Effector CD4-positive, alpha-beta T cell (primary cell): ENCODE measurements at places on chromosomes 2 and 18.
A peak's percentile ranks its signal among the peaks of the same experiment; 100 is the strongest.

- DNase-seq = peak; percentile 14
Observed at GRCh38 chr2:181305301-181306123, 151.7 kb upstream of the ITGA4 start.

GRCh38 chr2:18077231-18077630 is 198.8 kb downstream of the KCNS3 start:
- DNase-seq = no peak

DNA sequence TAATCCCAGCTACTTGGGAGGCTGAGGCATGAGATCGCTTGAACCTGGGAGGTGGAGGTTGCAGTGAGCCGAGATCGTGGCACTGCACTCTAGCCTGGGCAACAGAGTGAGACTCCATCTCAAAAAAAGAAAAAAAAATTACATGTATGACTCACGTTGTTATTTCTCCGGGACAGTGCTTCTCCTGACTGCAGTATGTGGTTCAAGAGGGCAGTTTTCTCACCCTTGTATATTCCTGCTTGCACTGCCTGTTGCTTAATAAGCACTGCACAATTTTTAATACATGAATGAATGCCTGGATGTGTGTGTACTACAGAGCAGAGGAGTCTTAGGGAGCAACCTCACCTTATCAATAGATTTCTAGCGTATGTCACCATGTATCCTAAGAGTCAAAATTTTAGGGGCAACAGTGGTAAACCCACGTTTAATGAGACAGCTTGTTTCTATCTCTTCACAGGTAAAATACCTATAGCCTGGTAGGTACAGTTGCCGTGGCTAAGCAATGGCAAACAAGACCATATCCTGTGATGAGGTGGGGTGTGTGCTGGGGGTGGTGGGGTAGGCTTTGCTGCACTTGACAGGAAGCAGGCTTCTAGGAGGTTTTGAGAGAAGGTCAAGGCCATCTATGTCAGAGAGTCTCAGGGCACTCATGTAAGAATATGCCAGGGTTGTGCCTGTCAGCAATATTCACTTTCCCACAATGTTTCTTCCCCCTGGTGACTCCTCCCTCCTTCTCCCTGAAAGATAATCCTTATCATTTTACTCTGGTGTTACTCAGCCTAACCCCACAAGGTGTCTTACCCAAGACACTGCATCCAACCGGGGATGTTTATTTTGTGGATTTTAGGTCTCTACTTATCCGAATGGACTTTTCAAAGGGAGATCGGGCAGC is 36.9 kb upstream of the MEX3C start:
- DNase-seq = no peak

DNA sequence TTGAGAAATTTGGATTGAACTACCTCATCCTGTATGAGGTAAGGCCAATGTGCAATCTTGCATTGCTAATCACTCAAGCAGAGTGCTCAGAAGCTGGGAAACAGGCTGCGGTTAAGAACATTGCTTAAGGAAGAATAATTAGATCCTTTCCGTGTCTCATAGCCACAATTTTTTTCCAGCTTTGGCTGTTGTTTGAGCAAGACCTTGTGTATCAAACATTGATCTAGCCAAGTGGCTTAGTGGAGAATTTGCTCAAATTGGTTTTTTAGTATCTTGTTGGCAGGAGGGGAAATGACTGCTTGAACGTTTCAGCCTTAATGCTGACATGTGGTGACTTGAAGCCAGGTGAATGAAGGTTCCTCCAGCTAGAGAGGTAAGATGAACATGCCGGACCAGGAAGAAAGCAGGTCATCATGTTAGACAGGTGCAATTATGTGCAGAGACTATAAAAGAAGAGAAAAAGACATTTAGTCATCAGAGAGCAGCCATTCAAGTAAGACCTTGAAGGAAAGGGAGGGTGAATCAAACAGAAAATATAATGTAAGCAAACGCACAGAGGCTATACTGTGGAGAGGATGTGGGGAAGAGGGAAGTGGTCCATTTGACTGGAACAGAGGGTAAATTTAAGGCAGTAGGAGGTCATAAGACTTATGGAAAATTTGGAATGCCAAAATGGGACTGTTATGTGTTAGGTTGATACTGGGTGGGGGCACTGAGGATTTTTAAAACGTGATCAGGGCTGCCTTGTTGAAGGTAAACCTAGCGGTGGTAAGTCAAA is 98.9 kb upstream of the CYP1B1 start:
- no peak for DNase-seq

GRCh38 chr18:21100146-21100545 is 11.5 kb downstream of the ROCK1 start:
- no peak for DNase-seq

DNA sequence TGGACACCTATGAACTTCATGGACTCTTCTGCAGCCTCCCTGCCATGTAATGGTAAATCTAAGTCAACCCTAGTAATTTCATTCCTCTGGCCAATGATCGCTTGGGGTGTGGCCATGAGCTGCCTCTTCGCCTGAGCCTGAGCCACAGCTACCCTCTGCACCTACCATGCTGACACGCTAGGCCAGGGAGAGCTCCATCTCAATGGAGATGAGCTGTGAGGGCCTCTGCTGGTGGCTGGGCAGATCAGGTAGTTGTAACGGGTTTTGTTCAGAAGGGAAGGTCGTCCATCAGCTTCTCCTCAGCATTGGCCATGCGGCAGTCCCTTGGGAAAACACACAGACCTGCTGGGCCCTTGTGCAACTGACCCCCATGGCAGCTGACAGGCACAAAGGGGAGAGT is 24.4 kb downstream of the MPHOSPH10 start:
- DNase-seq = no peak

- DNase-seq = no peak
Observed at GRCh38 chr2:202270487-202270886, 4.9 kb downstream of the NOP58 start.

GRCh38 chr18:6414118-6414722 is 491 bp downstream of the L3MBTL4 start:
- DNase-seq = no peak
